ENCODE measurements at places on chromosomes 12 and 14.

- DNase-seq, result no peak
These were observed 79.8 kb upstream of the ETV6 start for GRCh38 chr12:11569716-11570115.

DNA sequence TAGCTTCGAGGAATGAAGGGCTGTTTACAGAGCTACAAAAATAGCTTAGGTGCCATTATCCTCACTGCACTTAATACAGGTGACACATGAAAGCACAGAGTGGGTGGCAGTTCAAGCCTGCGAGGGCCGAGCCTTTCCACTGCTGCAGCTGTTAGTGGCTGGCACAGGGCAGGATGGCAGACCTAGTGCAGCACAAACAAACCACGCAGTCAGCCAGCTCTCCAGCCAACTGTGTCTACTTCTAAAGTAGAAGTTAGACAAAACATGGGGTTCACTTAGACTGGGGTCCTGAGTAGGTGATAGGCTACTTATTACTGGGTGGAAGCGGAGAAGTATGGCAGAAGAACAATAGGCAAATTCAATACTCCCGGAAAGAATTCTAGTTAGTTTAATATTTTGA, 95.4 kb downstream of the DUSP16 start:
- no peak for DNase-seq

- no peak for DNase-seq
These were observed 3.2 kb upstream of the EGLN3 start for GRCh38 chr14:33954016-33954598.

DNA sequence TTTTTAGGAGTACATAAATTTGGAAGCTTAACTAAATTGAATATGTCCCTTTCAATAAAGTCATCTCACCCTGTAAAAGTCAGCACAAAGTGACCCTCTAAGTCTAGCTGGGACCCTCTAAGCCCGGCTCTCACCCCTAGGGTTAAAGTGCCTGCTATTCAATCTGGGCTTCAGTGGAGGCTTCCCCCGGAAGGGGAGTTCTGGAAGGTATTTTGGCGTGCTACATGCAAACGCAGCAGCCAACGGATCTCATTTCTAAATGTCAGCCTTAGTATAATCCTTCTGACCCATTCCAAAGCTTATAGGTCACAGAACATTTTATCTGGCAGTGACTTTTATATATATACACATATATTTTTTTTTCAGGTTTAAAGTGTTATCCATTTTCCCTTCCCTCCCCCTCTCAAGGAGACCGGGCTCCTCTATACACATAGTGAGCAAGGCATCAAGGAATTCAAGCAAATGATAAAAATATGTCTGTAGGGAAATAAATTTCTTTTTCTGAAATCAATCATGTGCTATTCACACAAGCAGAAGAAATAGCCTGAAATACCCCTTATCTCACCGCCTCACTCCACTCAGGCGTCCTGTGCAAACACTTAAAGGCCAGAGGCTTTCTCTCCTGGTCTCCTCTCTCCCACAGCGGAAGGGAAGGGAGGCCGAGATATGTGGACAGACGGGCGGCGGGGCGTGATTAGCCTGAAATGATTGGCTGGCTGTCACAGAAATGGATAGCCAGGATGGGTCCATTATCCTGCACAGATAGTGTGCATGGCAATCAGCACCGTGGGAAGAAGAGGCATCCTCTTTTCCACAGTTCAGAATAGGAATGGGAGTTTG, 301.7 kb downstream of the GALC start:
- DNase-seq, result no peak

DNA sequence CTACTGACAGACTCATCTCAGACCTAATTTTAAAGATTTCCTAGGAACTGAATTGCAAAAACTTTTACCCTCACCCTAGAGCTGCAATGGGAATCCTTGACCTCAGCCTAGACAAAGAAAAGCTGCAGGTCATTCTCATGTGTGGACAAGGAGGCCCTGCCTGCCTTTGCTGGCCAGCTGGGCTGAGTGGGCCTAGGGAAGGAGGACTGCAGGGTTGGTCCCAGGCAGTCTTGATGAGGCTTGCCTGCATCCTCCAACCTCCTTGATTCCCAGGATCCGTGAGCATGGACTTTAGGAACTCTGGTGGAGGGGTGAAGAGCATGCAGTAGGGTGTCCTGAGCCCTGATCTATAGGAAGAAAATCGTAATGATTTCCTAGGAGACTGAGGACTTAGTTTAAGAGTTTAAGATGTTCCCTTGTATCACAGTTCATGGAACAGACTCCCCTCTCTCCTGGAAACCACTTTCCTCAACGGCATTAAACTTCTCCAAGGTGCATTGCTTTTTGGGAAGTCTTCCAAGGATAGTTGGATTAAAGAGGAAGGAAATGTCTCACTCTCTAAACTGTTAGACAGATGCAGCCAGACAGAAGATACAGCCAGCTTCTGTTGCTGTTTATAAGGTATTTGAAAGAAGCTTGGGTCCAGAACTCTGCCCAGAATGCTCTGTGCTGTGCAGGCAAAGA, 55.4 kb upstream of the DDX11 start:
- DNase-seq, result no peak

DNA sequence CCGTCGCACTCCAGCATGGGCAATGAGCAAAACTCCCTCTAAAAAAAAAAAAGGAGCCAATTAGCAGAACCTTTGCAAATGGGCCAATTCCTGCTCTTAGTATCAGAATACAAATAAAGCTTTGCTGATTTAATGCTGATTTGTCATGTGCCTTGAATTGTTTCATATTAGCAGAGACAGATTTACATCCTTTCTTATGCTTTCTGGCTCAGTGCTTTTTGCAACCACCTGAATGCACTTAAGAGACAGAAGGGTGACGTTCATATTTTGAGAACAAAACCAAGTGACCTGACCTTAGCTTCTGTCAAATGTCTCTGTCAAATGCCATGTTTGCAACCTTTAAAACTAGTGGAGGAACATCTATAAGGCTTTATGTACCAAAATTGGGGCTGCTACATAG, 43.8 kb upstream of the YAF2 start:
- DNase-seq, result no peak

DNA sequence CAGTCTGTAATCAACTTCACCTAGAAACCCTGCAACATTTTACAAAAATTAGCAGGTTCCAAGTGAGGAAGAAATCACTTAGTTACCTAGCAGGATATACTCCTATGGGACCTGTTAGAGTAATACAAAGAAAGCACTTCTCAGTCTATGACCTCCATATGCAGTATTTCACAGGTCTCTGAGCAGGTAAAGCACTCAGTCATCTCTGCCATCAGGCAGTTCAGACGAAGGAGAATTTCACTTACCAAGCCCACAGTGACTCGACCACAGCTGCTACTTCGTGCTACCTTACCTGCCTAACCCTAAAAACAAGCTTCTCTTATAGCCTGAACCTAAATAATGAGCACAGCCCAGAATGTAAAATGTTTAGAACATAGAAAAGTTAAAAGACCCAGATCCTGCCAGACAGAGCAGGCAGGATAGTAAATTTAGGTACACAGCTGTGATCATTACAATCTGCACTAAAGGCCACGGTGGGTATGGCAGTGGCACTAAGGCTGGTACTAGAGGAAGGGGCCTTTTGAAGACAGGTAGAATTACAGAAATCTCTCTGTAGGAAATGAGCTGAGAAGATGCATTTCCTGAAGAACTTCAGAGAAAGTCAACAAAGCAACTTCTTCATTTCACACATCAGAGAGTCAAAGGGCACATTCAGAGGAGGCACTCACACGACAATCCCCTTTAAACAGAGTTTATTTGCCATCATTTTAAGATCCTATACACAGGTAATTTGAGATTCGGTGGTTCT, 35.7 kb downstream of the DCAF5 start:
- DNase-seq, result no peak

GRCh38 chr12:128449146-128449894, 182.3 kb downstream of the TMEM132C start:
- DNase-seq, result no peak

GRCh38 chr14:54685286-54685845, 118.4 kb downstream of the SAMD4A start:
- no peak for DNase-seq

- no peak for DNase-seq
These were observed 74.0 kb upstream of the PELI2 start for GRCh38 chr14:56044196-56044595.

GRCh38 chr12:124916374-124917134, 2.1 kb upstream of the UBC start:
- no peak for DNase-seq

DNA sequence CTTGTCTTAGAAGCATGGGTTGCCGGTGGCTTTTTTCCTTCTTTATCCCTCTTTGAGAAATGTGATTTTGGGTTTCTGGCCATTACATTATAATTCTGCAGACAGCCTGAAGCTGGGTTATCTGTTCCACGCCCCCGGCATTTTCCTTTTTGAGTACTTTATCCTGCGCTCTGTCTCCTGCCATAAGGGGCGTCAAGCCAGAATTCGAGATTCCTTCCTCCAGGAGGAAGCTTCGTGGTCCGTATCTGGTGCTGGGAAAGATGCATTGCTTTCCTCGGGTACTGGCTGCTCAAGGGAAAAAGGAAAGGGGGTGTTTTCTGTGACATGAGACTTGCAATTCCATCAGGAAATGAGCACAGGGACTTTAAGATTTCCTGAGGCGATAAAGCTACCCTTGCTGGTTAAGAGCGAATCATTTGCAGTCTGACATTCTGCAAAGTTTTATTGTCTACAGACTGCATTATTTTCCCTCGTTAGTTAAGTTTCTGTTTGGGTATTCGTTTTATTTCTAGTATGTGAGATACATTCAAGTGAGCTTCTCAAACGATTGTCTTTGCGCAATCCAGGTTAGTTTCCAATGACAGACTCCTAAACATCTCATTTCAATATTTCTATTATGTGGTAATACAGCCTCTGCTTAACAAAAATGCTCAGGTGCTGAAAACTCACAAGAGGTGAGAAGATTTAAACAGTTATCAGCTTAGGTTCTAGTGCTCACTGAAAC, 694 bp downstream of the AKAP5 start:
- no peak for DNase-seq

DNA sequence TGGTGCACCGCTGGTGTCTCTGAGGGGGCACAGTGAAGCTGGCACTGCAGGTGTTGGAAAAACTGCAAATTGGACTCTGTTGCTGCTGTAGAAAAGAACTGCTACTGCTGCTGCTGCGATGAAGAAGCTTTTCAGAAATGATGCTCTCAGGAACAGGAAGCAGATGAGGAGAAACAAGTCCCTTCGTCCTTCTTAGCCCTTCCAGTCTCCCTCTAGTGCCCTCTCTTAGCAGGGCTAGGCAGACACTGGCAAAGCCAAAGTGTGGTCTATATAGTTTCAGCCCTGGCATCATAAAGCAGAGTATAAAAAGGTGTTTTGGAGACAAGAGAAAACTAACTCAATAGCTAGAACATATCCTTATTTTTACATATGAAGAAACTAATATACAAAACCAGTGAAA, 174.5 kb downstream of the MYRFL start:
- DNase-seq, result no peak

GRCh38 chr12:124599074-124599999, 31.9 kb upstream of the NCOR2 start:
- DNase-seq, result no peak

DNA sequence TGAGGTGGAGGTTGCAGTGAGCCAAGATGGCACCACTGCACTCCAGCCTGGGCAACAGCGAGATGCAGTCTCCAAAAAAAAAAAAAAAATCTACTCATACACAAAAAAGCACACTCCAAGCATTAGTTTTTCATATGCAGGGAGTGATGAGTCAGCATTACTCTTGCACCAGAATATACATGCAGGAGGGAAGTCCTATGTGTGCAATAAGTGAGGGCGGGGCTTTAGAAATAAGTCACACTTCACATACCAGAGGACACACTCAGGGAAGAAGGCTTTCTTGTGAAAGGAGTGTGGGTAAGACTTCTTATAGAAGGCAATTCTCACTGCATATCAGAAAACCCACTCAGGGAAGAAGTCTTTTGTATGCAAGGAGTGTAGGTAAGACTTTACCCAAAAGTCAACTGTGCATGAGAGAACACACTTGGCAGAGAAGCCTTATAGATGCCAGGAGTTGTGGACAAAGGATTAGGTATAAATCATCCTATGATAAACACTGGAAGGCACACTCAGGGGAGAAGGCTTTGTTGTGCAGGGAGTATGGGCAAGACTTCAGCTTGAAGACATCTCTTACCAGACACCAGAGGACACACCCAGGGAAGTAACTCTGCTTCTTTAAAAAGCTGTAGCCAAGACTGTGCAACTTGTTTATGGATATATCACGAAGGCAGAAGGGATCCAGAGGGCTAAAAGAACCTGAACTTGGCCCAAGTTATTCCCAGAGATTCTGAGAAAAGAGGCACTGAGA, 50.5 kb downstream of the ATF7 start:
- no peak for DNase-seq

DNA sequence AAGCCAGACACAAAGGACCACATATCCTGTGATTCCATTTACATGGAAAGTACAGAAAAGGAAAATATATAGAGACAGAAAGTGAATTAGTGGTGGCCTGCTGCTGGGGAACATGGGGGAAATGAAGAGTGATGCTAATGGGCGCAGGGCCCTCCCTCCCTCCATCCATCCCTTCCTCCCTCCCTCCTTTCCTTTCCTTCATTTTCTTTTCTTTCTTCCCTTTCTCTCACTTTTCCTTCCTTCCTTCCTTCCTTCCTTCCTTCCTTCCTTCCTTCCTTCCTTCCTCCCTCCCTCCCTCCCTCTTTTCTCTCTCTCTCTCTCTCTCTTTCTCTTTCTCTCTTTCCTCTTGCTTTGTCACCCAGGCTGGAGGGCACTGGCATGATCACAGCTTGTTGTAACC, 37.3 kb downstream of the ARL6IP4 start:
- no peak for DNase-seq

DNA sequence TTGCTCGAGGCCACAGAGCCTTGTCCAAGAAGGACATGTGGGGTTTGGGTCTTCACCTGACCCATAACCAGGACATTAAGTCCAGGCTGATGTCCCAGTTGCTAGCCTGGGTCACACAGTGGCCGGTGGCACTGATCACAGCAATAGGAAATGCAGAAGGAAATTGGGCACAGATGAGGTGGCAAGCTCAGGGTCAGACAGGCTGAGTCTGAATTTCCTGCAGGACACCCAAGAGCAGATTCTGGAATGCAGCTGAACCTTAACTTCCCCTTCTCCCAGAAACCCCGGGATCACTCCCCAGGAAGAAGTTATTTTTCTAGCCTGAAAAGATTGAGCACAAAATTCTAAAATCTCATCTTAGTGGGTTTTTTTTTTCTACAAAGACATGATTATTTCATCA, 199.9 kb downstream of the KSR2 start:
- no peak for DNase-seq

DNA sequence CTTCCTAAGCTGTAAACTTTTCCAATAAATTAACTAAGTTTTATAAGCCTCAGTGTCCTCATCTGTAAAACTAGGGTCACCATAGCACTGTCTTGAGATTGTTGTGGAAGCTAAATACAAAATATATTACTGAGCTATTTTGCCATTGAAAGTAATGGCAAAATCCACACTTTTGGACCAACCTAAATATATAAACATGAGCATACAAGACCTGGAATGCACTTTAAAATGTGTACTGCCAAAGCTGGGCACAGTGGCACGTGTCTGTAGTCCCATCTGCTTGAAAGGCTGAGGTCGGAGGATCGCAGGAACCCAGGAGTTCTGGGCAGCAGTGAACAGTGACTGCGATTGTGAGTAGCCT, 29.8 kb upstream of the SINHCAF start:
- DNase-seq, result no peak

GRCh38 chr14:20418501-20418909, 5.2 kb upstream of the TEP1 start:
- DNase-seq, result no peak

- peak; percentile 63 for DNase-seq
These were observed 1.3 kb upstream of the TEDC1 start for GRCh38 chr14:105489542-105490266.

- DNase-seq, result no peak
These were observed 152.2 kb downstream of the PDE3A start for GRCh38 chr12:20520532-20520931.

GRCh38 chr12:45742590-45742989, 13.1 kb downstream of the ARID2 start:
- no peak for DNase-seq

Measured in stimulated activated CD8-positive, alpha-beta memory T cell treated with anti-CD3 and anti-CD28 coated beads, Interleukin-7, amount 100 ng/mL, for 1 hour (primary cell).